ENCODE measurements at places on chromosomes 16 and 17.

DNA sequence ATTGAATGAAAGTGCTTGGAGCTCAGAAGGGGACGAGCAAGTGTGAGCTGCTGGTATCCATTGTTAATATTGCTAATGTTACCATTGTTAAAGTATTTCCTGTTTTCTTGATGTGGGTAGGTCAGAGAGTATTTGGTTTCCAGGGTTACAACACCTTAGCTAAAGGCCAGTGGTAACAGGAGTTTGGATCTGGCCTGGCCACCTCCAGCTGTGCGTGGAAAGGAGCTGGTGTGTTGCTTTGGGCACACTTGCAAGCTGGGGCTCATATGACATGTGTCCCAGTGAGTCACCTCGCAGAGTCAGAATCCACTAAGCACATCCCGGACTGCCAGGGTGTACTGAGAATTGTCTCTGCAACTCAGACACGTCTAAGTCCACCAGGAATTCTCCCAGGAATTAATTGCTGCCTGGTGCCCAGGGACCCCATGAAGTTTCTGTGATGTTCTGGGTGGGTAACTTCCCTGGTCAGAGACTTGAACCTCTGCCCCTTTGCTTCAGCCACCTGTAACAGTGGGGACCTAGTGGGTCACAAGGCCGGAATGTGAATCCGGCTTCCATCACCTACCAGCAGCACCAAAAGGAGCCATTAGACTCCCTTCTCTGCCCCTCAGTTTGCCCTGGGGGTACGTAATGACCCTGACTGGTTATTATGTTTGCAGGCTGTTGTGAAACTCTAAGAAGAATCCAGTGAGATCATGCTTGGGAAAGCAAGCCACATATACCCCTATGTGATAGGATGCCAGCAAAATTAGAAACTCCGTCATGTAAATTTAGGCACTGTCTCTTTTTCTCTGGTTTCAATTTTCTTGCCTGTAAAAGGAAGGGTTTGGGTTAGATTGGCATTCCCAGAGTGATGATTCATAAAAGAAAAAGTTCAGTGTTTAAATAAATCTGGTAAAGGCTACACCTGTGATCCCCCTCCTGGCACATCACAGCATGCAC, 12.8 kb downstream of the SLC6A2 start:
- DNase-seq = no peak

DNA sequence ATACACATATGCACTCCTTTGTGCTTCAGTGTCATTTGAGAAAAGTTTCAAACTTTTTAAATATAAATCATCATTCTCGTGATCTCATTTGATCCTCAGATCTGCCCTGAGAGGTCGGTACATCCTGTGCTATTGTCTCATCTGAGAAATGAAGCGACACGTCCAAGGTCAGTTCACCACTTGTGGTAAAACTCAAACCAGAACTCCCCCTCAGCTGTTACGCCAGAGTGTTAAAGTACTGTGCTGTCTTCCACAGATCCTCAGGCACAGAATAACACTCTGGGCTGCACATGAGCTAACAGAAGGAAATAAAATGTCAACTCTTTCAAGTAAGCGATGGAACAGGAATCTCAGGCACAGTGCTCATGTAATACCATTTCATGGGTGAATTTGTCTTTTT, 31.4 kb downstream of the ANKFN1 start:
- DNase-seq = no peak

DNA sequence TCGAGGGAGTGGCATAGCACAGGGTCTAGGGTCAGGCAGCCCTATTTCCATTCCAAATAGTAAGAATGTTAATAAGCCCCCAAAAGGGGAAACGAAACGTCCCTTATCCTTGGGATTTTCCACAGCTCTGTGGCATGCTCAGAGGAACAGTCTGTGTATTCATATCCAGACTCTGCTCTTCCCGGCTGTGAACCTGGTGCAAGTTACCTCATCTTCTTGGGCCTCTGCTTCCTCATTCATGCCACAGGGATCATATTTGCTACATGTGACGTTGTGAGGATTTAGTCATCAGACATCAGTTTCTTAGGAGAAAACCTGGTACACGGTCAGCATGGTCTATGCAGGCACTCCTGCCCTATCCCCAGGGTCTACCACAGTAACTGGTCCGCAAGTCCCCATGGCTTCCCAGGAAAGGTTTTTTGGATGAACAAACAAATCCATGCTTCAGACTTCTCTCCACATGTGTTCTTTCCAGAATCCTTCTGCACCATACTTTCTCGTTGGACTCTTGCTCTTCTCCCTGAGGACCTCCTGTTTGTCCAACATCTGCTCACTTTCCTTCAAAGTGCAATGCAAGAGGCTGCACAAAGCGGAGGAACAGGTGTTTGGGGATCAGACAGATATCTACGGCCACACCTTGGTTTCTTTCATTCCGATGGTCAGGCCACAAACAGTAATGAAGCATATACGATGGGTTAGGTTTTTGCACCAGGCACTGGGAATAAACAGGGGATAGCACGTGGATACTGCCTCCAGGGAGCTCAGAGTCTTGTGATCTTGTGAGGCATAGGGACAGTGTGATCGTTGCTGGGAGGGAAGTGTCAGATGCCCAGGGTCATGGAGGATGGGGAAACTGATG, 17.7 kb downstream of the GLP2R start:
- DNase-seq = no peak

DNA sequence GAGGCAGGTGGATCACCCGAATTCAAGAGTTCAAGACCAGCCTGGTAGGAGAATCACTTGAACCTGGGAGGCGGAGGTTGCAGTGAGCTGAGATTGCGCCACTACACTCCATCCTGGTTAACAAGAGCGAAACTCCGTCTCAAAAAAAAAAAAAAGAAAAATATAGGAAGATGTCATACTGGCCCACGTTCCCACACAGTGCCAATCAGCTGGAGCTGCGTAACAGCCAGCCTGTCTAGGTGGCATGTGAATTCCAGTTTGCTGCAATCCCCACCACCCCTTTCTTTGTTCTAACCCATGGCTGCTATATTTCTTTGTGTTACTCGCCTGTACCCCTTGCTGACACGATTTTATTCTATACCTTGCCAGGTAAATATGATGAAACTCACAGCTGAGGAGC, 7.5 kb downstream of the NFATC2IP start:
- DNase-seq = no peak

- no peak for DNase-seq
Observed at GRCh38 chr17:69954241-69954925, 120.6 kb upstream of the KCNJ16 start.

GRCh38 chr17:37742762-37743611, 1.9 kb downstream of the HNF1B start:
- no peak for DNase-seq

DNA sequence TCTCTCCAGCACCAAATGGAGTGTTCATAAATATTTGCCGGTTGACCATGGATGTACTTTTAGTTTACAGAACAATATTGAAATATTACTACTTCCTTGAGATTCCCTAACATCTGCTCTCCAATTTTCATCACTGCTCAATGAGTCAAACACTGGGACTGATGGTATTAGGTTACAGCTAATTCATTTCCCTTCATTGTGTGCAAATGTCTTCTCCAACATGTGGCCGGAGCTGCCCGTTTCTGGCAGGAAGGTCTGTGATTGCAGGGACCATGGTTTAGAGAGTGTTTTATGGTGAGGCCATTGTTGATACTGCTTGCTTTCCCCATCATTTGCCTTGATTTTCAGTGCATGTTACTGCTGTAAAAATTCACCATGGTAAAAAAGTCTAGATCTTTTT, 209.3 kb downstream of the HS3ST3B1 start:
- DNase-seq = no peak

Measured in sigmoid colon (tissue), 7 donors.